ENCODE measurements at places on chromosomes 12 and 14.

DNA sequence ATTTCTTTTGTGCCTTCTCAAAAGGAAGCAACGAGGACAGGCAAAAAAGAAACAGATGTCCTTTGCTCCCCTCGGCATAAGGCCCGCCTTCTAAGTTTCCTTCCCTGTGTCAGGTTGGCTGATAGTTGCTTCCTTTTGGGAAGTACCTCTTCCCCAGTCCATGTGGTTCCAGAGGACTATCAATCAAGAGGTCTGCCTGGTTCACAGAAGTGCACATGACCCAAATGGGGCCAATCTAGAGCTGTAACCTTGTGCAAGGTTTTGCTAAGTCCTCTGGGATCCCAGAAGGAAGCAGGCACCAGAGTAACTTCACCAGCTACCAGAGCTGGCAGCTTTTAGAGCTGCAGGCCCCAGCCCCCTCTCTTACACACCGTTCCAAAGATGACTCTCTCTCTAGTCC, 42.6 kb downstream of the TMEM63C start:
- no peak for DNase-seq

DNA sequence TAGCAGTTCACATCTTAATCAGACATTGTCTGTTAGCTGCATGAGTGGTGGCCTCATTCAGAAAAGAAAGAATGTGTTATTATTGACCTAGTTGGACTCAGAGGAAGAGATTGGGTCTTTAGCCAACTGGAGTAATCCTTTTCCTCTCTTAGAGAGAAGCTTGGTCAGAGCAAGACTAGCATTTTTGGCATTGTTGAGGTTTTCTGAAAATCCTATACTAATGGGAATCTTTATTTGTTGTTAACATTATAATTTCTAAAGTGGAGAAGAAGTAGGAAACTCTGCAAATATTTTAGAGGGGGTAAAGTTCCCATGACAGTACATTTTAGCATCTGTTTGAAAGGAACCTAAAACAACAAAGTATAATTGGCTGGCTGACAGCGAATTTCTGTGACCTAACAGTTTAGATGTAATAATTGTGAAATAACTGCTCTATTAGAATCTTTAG, 9.7 kb downstream of the TOX4 start:
- DNase-seq: no peak

- no peak for DNase-seq
These were observed 64.0 kb downstream of the AKAP6 start for GRCh38 chr14:32393119-32393518.

DNA sequence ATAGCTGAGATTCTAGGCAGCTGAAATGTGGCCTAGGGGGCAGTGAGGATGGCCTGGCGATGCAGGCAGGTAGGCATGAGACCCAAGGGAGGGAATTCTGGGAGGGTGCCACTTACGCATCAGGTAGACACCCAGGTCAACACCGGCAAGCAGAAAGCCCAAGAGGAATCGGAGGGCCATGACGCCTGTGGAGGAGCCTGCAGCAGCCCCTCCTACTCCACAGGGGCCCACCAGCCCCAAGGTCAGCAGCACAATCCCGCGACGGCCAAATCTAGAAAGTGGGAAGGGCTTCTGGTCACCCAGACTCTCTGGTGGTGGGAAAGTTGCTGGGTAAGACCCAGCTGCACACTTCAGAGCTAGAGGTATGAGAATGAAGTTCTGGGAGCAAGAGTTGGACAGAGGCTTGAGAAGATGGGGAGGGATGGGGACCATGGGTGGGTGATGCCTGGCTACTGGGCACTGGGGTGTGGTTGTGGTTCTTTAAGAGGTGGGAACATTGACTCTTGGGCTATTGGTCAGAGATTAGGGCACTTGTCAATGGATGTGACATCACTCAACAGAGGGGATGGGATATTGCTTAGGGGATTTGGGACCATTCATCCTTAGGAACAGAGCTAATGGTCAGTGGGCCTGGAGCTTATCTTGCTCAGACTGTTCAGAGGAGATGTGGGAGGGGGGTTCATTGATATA, 3.4 kb downstream of the SLC22A17 start:
- no peak for DNase-seq

- DNase-seq: no peak
These were observed 7.4 kb upstream of the IKZF4 start for GRCh38 chr12:56013482-56013881.

Data from D721Med (cell line).